ENCODE measurements at places on chromosomes 1 and 21. TPM values are rescaled to one million over a fixed set of nuclear protein-coding genes. Genes with fewer than 3 reads are reported as not detected.
A peak's percentile ranks its signal among the peaks of the same experiment; 100 is the strongest.

- no peak for DNase-seq
These were observed 85.5 kb downstream of the NRIP1 start for GRCh38 chr21:14979264-14979663.

GRCh38 chr1:46068525-46068924 lies 63.9 kb downstream of the PIK3R3 start:
- DNase-seq, result no peak

- no peak for DNase-seq
These were observed 6.2 kb downstream of the KCNK1 start for GRCh38 chr1:233620065-233620464.

DNA sequence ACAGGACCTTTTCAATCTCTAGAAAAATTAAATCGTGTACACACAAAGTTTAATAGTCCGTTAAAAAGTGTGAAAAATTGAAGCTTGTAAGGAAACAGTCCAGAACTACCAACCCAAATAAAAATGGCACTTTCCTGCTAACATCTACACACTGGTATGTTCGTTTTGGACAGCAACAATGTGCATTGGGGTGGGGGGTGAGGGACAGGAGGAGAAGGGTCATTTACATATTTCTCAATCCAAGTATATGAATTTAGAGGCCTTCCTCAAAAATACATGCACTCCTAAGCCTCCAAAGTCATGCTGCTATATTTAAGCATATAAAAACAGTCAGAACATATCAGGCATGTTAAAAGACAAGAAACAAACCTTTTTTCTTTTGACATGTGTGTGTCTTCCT lies 2.5 kb downstream of the PPP1R15B start:
- no peak for DNase-seq

- DNase-seq, result no peak
These were observed 58.4 kb upstream of the EFHD2 start for GRCh38 chr1:15351310-15351709.

- DNase-seq, result no peak
These were observed 78.7 kb upstream of the PLPPR5 start for GRCh38 chr1:99083338-99083737.

GRCh38 chr1:227459326-227459841 lies 104.0 kb upstream of the ZNF678 start:
- DNase-seq, result no peak

GRCh38 chr1:229334716-229335115 lies 8.1 kb downstream of the CCSAP start:
- no peak for DNase-seq

GRCh38 chr1:161768986-161769672 lies 3.0 kb downstream of the ATF6 start:
- no peak for DNase-seq

- no peak for DNase-seq
These were observed 137.4 kb upstream of the USP25 start for GRCh38 chr21:15592271-15592860.

DNA sequence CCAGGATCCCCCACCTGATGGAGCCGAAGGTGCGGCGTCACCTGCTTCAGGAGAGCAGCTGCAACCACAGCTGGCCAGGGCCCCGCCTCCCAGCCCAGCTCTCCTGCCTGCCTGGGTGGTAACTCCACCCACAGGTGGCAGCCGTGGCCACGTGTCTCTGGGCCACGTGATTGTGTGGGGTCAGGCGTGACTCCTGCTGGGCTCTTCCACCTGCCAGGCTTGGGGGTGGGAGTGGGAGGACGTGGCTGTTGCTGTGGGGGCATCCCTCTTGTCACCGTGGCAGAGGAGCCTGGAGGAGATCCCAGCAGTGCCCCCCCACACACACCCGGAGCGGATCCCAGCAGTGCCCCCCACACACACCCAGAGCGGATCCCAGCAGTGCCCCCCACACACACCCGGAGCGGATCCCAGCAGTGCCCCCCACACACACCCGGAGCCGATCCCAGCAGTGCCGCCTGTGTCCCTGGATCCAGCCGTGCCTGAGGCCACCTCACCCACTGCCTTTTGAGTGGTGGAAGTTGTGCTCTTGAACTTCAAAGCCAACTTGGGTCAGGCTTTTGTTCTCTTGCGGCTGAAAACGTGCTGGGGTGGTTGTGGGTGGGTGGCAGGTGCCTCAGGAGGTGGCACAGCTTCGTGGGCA lies 32.2 kb downstream of the POFUT2 start:
- peak; percentile 5 for DNase-seq

DNA sequence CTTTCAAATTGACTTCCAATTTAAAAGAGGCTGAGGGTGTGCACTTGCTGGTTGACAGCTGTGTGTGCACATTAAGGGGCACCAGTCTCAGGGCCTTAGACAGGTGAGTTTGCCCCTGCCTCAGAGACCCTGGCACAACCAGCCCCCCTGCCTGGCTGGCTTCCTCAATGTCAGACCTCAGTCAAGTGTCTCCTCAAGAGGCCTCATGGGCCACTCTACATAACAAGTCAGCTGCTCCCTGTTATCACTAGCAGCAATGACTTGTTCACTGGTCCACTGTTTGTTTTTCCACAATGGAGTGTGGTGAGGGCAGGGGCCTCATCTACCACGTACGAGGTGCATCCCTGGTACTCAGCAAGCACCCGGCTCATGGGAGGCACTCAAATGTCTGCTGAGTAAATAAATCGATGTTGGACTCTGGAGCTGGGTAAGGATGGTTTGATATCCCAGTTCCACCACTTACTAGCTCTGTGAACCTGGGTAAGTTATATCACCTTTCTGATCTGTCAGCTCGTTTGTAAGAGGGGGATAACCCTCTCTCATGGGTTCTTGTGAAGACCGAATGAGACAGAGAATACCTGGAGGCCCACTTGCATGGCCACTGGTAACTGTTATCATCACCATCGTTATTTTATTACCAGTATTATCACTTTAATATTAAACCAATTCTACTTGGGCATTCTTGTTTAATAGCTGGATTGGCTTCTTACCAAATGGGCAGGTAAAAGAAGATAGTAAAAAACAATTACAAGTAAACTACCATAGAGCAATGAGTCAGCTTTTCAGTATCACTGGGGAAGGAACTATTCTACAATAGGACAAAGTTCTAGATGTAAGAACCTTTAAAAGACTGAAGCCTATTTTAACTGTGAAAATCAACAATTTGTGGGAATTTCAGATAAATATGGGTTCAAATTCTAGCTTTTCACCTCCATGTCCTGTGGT lies 64.6 kb downstream of the SLC66A1 start:
- no peak for DNase-seq

- no peak for DNase-seq
These were observed 23.7 kb upstream of the TMCO2 start for GRCh38 chr1:40224040-40224439.

GRCh38 chr1:14945132-14946010 lies 208.2 kb upstream of the TMEM51 start:
- DNase-seq, result no peak

DNA sequence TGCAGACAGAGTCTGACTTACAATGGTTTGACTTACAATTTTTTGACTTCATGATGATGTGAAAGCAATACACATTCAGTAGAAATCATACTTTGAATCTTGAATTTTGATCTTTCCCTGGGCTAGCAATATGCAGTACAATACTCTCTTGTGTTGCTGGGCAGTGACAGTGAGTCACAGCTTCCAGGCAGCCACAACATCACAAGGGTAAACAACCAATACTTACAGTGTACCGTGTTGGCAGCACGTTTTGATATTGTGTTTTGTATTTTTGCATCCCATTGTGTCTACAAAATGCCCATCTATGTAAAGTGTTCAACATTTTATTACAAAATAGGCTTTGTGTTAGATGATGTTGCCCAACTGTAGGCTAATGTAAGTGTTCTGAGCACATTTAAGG lies 150.9 kb downstream of the NTMT2 start:
- no peak for DNase-seq

GRCh38 chr1:81044708-81045107 lies 756.0 kb upstream of the ADGRL2 start:
- DNase-seq, result no peak

DNA sequence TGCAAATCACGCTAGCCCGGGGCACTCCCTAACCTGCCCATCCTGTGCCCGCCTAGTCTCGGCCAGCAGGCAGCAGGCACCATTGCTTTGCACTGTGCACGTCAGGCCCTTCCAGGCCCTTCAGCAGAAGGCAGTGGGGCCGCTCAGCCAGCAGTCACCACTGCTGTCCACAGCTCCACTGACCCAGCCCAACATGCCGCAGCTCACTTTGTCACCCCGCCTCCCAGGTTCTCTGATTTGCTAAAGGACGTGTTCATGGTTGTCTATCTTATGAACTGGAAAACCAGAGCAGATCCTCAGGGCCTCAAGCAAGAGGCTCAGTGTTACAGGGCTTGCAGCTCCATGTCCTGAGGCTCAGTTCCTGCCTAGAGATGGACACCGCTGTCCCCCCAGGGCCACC lies 14.2 kb upstream of the SPOCD1 start:
- no peak for DNase-seq

DNA sequence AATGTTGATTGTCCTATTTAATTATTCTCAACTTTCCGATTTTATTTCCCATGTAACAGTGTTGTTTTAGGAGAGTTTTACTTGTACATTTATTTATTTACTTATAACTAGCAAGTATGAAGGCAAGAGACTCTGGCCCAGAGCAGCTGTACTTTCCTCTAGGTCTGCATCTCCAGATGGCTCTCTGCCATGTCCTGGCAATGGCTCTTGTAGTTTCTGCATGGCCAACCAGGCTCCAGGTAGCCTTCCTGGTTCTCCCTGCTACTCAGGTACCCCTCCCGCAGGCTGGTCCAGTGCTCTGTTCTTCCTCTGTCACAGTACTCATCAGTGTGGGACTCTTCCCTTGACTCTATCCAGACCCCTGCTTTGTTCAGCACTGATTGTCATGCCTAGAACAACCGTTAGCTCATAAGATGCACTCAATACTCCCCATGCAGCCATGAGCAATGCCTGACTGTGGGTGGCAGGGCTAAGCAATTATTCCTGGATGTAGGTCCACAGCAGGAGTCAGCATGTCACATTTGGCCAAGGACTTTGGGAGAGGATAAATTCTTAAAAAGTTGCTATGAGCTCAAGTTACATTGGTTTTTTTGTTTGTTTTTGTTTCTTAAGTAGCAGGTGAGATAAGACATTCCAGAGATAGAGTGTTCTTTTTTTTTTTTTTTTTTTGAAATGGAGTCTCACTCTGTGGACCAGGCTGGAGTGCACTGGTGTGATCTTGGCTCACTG lies 10.9 kb upstream of the IL20 start:
- DNase-seq, result no peak

DNA sequence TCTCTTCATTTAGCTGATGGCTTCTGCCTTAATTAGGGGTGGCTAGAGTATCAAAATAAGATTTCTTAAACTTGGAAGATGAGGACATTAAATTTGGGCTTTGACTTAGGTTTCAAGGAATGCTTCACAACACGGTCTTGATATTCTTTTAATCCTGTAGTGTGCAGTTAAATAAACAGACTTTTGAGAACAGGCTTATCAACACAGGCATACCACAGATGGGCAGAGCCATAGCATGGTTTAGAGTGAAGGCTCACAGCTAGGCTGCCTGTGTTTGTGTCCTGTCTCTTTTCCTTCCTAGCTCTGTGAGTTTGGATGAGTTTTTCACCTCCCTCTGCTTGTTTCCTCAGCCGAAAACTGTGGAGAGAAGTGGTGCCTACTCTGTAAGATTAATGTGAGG lies 102.3 kb upstream of the IPO9 start:
- DNase-seq, result no peak

GRCh38 chr1:244705261-244706234 lies 52.6 kb downstream of the DESI2 start:
- no peak for DNase-seq

GRCh38 chr21:16376673-16377072 lies 646.9 kb downstream of the USP25 start:
- no peak for DNase-seq

DNA sequence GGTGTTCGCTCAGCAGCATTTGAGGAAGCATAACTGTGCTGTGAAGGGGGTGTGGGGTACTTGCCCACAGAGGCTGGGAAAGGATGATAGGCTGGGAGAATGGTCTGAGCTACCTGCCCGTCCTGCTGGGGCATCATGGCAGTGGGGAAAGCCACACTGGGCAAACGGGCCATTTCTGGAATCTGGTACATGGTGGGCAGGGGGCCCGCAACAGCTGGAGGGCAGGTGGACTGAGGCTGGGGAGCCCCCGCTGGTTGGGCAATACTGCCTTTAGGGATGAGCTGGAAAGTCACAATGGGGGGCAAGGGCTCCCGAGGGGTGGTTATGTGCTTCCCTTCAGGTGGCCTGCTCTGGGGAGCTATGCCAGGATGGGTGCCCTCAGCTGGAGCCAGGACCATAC lies 19.2 kb upstream of the ADAM30 start:
- no peak for DNase-seq

DNA sequence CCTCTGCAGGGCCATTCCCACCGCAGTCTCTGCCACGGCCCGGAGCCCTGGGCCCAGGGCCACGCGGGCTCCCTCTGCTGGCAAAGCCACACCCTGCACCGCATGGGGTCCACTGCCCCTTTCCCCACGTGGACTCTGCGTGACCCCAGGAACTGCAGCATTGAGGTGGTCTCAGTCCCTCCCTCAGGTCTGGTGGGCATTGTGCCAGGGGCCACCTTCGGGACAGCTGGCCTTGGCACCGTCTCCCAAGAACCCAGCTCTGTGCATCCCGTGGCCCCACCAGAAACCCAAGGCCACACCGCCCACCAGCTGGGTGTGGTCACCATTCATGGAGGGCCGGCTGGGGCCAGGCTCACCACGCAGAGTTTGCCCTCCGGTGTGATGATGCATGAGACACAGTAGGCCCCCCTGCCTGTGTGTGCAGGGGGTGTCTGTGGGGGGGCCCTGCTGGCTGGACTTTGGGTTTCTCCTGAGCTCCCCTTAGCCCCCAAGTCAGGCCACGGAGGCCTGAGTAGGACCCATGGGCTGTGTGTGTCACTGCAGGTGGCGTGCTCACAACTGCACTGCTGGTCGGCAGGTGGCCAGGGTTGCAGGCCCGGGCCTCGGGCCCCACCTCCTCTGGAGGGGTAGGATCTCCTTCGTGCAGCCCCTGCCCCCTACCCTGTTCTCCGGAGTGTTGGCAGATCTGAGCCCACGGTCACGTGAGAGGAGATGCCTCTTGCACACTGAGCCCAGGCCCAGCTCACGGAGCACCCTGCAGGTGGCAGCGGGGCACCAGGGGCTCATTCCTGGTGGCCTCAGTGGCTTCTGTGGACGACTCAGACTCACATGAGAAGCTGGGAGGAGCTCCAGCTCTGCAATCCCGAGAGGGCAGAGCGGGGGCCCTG lies 5.8 kb downstream of the VWA1 start:
- no peak for DNase-seq

KHDRBS1 gene
- polyA plus RNA-seq, result 23.1 TPM

SYPL2 gene
- not detected for polyA plus RNA-seq

GLMN gene
- 5.4 TPM for polyA plus RNA-seq

AMY1A gene
- not detected for polyA plus RNA-seq

KCNH1 gene
- 0.03 TPM for polyA plus RNA-seq

Measured in keratinocyte (primary cell).